COR-L47 (cell line): ENCODE measurements at places on chromosomes 2 and 18.

- no peak for DNase-seq
Measured at GRCh38 chr2:2166881-2167280, 164.2 kb downstream of the MYT1L start.

DNA sequence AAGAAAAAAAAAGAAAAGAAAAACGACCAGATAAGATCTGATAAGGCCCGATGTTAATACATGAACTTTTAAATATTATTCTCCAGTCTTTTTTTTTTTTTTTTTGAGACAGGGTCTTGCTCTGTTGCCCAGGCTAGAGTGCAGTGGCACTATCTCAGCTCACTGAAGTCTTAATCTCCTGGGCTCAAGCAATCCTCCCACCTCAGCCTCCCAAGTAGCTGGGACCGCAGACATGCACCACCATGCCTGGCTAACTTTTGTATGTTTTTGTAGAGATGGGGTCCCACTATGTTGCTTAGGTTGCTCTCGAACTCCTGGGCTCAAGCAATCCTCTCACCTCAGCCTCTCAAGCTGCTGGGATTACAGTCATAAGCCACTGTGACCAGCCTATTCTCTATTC is 1.6 kb downstream of the ABCG5 start:
- DNase-seq: no peak

- no peak for DNase-seq
Measured at GRCh38 chr18:57519668-57520424, 66.7 kb downstream of the FECH start.

DNA sequence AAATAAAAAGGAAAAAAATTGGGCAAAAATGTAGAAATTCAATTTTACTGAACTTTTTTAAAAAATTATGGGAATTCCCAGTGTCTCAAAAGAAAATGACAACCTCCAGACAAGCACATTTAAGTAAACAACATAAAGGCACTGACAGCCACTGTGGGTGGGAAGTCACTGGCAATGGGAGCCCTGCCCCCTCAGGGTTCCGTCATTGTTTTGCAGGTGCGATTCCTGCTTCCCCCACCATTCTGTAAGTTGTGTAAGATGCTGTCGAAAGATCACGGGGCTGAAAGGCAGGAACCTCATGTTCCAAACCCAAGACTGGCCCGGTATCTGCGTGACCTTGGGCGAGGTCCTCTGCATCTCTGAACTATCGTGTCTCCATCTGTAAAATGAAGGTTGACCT is 15.8 kb upstream of the ASPRV1 start:
- no peak for DNase-seq

DNA sequence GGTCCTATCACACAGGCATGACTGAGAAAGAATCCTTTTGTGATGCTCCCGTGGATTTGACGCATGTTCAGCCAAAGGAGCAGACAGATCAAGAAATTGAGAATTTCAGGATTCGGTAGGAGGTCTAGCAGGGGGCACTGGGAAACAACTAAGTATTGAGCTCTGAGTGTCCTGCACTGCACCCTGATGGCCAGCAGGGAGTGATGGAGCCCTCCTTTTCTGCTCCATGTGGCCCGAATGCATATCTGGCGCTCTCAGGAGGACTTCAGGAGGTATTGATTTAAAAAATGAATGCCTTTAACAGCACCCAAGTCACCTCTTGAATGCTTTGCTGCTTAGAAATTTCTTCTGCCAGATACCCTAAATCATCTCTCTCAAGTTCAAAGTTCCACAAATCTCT is 58.0 kb downstream of the ZNF519 start:
- no peak for DNase-seq

DNA sequence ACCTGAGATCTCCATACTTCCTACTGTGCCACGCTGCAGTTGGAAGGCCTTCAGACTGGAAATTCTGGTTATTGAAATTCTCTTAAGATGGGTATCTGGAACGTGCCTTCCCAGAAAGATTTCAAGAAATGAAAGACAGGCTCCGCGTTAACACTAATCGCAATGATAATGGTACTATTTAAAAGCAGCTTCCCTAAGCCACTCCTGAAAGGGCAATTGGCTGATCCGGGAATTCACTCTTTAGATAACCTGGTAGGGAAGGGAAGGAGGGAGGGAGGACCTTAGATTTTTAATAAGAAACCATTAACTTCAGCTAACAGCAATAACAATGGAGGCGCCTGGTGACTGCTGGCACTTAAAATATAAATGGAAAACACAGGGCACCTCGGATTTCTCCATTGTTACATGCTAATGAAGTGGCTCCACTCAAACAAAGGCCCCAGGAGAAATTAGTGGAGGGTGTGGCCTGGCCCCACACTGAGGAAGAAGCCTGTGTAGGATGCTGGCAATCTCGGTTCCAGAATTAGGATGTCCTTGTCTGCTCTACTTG is 22.5 kb upstream of the MTA3 start:
- DNase-seq: peak; percentile 64

GRCh38 chr2:7725850-7726242 is 808.6 kb downstream of the RNF144A start:
- no peak for DNase-seq

- DNase-seq: no peak
Measured at GRCh38 chr2:177328056-177328455, 63.5 kb upstream of the NFE2L2 start.

GRCh38 chr2:141317986-141318385 is 812.8 kb downstream of the LRP1B start:
- DNase-seq: no peak

GRCh38 chr18:22974707-22975106 is 41.6 kb downstream of the RBBP8 start:
- no peak for DNase-seq

GRCh38 chr18:7023063-7023580 is 94.5 kb downstream of the LAMA1 start:
- DNase-seq: no peak

- DNase-seq: no peak
Measured at GRCh38 chr2:63842149-63843061, 709 bp downstream of the UGP2 start.

GRCh38 chr2:140737006-140737405 is 1393.8 kb downstream of the LRP1B start:
- DNase-seq: no peak

DNA sequence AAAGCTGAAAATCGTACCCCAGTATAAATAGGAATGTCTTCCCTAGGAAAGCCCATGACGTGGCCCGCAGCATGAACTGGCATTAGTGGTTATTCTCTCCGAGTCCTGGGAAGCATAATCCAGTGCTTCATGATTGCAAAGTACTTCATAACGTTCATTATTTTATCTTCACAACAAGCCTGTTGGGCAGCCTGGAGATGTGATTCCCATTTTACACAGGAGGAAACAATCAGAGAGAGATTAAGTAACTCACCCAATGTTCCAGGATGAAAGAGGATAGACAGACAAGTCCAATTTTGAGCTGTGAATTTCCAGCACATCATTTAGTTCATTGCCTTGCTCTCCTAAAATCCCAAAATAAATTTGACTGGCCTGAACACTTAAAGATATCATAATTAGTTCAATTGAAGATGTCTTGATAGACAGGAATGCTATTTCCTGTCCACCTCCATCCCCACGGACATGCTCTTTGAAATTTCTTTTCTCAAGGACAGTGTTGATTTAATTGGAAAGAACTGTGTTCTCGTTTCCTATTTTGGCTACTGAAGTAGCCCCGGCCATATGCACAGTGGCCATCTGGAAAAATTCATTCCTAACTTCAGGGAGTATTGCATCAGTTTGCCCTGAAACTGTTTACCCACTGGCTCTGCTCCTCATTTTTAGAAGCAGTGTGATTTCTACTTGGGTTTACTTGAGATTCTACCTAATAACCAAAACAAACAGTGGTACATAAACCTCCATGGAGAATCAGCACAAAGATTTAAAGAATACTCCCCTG is 93.9 kb downstream of the VWC2L start:
- no peak for DNase-seq

- DNase-seq: peak; percentile 14
Measured at GRCh38 chr2:239826786-239827522, 198.2 kb downstream of the NDUFA10 start.

GRCh38 chr2:234472155-234472554 is 24.7 kb downstream of the ARL4C start:
- no peak for DNase-seq

GRCh38 chr2:233822101-233822771 is 32.1 kb downstream of the HJURP start:
- no peak for DNase-seq

- no peak for DNase-seq
Measured at GRCh38 chr2:223598994-223599639, 3.0 kb downstream of the SCG2 start.

DNA sequence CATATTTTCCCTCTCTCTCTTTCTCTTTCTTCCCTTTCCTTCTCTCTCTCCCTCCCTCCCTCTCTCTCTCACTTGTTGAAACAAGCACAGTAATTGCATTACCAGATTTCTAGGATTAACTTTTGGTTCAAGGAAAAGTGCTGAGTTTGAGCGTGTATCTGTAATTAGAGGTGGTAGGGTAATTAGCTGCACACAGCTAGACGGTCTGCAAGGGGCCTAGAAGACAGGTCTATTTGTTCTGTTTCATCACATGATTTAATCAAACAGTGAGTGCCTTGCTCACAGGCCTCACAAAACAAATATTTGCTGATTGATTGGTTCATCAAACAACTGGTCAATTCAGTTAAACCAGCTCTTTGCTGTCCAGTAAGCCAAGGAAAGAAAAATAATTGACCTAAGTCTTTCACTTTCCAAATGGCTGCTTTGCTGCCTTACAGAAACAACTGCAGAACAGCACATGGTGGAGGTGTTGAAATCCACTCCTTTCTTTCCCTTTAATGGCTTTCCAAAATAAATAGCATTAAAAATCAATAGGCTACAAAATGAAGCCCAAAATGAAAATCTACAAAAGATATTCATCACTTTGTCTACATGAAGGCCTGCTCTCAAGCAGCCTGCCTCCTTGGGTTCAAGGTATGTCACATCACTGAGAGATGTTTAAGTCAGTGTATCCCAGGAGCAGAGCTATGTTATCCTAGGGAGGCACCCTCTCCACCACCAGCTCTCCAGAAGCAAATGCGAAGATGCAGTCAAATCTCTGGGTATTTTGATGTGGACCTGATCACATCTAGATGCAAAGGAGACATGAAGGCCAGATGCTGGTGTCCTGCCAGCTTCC is 264.4 kb upstream of the SIX2 start:
- DNase-seq: peak; percentile 81

GRCh38 chr2:239883326-239884050 is 141.7 kb downstream of the NDUFA10 start:
- DNase-seq: no peak

DNA sequence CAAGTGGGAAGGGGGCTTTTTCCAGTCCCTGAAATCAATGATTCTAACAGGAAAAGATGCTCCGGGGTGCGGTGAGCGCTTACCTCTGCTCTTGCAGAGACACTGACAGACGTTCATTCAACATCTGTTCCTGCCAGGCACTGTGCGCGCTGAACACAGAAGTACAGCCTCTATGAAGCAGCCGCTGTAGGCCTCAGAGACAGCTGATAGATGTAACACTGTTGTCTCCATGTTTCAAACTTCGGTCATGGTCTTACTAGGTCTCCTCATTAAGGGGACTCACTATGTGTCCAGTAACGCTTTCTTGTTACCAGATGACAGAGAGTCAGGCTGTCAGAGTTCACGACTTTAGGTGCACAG is 649 bp upstream of the CLIP4 start:
- no peak for DNase-seq

DNA sequence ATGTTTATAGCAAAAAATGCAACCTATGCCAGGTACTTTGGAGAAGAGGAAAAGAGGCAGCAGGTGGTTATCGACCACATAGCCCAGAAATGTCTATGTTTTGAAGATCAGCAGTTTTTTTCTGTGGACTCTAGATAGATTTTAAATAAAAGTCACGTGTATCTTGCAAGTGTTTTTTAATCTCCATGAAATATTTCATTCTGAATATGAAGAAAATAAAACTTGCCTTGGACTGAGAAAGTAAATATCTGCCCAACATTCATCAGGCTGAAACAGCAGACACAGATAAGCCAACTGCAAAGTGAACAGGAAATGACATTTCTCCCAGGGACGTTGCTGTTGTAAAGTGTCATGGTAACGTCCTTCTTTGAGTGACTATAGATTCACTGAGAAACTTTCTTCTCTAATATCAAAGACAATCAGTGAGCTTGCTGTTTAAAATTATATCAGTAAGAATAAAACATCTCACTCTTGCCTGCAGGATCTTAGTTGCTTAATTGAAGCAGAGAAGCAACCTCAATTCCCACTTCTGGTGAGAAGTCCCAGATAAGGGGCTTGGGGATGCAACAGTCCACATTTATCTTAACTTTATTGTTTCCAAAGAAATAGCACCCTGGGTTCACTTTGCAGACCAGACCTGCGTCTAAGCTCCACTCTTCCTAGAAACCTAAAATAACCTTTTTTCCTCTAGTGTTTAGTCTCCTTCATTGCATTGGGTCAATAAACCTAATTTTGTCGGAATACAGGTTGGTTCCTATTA is 6.3 kb downstream of the MYOM1 start:
- DNase-seq: no peak

- DNase-seq: no peak
Measured at GRCh38 chr2:226701052-226701451, 98.6 kb downstream of the IRS1 start.

DNA sequence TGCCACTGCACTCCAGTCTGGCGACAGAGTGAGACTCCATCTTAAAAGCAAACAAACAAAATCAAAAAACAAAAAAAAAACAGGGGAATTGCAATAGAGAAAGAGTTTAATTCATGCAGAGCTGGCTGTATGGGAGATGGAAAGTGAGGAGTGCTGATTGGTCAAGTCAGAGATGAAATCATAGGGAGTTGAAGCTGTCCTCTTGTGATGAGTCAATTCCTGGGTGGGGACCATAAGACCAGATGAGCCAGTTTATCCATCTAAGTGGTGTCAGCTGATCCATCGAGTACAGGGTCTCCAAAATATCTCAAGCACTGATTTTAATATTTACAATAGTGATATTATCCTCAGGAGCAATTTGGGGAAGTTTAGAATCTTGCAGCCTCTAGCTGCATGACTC is 45.3 kb downstream of the FRZB start:
- DNase-seq: no peak

DNA sequence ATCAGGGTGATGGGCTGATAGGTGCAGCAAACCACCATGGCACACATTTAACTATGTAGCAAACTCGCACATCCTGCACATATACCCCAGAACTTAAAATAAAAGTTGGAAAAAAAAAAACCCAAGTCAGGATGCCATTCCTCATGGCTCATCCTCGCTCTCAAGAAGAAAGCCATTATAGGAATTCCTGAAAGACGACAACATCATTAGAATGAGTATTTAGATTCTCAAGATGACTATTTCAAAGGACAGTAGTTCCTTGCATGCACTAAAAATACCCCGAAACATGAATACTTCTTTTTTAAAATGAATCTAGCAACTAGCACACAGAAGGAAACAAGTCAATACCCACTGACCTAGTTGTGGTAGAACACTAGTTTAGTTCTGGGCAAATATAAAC is 285.8 kb upstream of the REV1 start:
- DNase-seq: no peak

- DNase-seq: no peak
Measured at GRCh38 chr2:106140913-106141312, 53.2 kb downstream of the UXS1 start.
